ENCODE measurements at places on chromosomes 1 and 21.

DNA sequence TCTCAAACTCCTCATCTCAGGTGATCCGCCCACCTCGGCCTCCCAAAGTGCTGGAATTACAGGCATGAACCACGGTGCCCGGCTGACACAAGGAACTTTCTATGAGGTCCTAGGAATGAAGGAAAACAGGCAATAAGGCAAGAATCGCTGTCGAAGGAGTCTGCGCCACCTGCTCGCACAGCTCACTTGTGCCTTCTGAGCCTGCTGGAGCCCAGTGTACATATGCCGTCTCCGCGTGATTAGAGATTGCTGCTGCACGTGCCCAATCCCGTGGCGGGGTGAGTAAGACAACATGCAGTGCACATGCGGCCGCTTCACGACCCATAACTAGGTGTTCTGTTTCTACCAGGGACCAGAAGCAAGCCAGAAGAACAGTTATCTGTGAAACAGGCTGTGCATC, 24.3 kb downstream of the H3-3A start:
- DNase-seq, result no peak

DNA sequence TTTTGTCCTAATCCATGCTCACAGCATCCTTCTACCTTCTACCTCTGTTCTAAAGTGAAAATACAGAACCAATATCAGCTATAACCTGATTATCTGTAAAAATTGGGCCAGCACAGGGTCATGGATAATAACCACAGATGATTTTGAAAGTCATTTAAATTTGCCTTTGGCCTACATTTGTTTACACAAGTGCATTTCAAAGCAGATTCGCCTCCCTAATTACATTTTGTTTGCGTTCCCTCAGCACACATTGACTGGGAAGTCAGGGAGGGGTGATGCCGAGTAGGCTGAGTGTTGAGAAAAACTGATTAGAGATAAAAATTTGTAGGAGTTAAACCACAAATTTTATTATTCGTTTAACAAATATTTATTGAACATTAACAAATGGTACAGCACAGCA, 19.2 kb upstream of the RGS8 start:
- no peak for DNase-seq

DNA sequence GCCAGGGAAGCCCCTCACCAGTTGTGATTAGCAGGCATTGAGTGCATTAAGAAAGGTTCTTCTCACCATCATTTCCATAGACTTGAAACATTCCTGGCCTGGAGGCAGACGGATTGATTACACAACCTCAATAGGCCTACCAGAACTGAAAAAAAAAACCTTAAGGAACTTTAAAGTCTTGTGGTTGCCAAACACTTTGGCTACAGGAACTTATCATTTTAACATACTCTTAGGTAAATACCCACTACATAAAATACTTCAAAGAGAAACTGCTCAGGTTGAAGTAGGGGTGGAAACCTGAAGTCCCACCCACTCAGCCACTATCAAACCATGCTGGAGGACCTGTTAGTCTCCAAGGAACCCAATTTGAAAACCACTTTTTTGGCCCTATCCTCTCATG, 22.4 kb upstream of the HMGB4 start:
- DNase-seq, result peak; percentile 29

GRCh38 chr1:18941221-18942141, 15.0 kb downstream of the IFFO2 start:
- no peak for DNase-seq

GRCh38 chr1:26761217-26761616, 26.5 kb upstream of the PIGV start:
- no peak for DNase-seq

GRCh38 chr1:27623327-27624212, 11.4 kb downstream of the FGR start:
- DNase-seq, result no peak
